ENCODE measurements at places on chromosomes 7 and 10. TPM values are rescaled to one million over a fixed set of nuclear protein-coding genes. Genes with fewer than 3 reads are reported as not detected.

DNA sequence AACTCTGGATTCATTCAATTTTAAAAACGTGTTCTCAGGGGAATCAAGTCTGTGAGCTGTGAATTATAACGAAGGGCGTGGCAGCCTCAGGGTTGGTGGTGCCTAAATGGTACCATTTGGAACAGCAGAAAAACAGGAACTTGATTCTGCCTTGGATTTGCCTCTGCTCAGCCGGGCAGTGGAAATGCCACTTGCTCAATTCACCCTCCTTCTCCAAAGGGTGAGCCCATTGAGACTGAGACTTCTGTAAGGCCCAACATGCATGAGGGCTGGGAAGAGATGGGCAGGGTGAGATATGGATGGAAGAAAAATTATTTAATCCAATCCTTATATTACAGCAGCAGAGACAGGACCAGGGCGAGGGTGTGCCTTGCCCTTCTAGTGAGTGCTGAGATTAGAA lies 107.1 kb upstream of the HABP2 start:
- no peak for DNase-seq

DNA sequence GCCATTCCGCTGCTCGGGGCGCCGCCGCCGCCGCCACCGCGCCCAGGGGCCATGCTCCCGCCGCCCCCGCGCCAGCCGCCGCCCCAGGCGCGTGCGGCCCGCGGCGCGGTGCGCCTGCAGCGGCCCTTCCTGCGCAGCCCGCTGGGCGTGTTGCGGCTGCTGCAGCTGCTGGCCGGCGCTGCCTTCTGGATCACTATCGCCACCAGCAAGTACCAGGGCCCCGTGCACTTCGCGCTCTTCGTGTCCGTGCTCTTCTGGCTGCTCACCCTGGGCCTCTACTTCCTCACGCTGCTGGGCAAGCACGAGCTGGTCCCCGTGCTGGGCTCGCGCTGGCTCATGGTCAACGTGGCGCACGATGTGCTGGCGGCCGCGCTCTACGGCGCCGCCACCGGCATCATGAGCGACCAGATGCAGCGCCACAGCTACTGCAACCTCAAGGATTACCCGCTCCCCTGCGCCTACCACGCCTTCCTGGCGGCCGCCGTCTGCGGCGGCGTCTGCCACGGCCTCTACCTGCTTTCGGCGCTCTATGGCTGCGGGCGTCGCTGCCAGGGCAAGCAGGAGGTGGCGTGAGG lies 383 bp downstream of the MARVELD1 start:
- DNase-seq: peak; percentile 84

DNA sequence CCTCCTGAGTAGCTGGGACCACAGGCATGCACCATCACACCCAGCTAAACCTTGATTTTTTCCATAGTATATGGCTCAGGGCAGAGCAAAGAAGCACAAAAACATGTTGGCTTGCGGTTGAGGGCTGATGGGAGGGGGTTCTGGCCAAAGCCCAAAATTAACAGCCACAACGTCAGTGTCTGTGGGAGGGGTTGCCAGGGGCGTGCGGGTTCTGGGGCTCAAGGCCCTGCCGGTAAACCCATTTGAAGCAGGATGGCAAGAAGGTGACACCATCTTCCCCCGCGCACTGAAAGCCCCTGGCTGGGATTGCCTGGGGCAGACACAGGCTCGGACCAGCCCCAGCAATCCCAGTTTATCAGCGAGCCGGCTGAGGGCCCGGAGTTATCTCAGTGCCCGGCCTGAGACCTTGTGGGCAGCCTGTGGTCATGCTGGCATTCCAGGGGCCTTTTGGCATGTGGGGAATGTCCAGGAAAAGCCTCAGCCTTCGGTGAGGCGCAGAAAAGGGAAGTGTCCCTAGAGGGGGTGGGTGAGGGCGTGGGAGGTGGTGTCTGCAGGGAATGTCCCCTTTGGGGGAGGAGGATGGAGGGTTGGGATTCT lies 167.7 kb upstream of the TNRC18 start:
- DNase-seq: no peak

- DNase-seq: no peak
Observed at GRCh38 chr7:47594406-47594805, 12.5 kb upstream of the TNS3 start.

The NEURL1 gene
- polyA plus RNA-seq: 12.0 TPM

DNA sequence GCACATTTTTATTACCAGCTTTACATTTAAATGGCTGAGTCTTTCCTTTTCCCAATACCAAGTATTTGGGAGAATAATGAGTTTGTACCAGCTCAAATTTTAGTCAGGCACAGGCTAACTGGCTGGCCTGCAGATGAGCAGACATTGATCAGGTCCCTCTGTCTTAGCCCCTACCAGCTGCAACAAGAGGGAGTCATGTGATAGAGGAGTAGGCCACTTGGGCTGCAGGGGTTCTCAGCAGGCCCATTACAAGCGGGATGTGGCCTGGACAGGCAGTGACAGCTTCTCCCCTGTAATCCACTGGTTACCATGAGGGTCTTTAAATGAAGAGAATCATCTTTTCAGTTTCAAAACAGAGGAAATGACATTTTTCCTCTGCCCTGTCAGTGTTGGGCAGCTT lies 283.6 kb downstream of the SUGCT start:
- no peak for DNase-seq

DNA sequence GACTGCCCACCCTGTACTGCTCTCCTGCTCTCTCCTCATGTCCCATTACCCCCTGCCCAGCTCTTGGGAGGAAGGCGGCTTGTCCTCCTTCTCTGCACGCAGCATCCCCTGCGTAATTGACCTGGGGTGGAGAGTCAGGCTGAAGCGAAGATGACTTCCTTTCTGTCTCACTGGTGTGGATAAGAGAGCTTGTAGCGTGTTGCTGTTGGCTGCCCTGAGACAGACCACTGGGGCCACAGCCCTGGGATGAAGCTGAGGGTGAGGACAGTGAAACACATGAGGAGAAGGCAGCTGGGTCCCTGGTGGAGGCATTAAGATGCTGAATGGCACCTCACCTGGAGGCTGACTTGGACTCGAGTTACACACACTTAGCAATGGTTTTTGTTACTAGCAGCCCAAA lies 310.3 kb upstream of the ZNF32 start:
- no peak for DNase-seq

- DNase-seq: no peak
Observed at GRCh38 chr7:127885222-127885772, 145.9 kb downstream of the LRRC4 start.

The HOXA7 gene
- polyA plus RNA-seq: 13.6 TPM

Data from muscle of leg (tissue), 16 donors.